Stimulated activated CD4-positive, alpha-beta T cell treated with anti-CD3 and anti-CD28 coated beads, TNF-alpha, amount 100 ng/mL, for 1 hour (primary cell): ENCODE measurements at places on chromosomes 1 and 21.

DNA sequence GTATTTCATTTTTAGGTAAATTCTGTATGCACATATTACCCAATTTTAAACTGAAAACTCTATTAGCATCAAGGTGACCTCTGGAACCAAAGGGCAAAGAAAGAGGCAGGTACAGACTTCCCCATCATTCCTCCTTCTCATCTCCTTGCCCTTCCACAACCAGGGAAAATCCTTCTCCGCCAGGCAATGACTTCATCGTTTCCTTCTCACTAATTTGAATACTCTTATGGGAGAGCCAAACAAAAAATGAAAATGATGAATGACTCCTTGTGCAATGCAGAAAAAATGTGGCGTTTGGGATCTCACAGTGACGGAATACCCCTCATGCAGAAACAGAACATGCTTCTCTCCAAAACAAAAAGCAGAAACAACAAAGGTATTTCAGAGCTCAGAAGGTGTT, 83.7 kb downstream of the HLCS start:
- DNase-seq: no peak

GRCh38 chr1:7432900-7433380, 338.2 kb upstream of the VAMP3 start:
- DNase-seq: no peak

DNA sequence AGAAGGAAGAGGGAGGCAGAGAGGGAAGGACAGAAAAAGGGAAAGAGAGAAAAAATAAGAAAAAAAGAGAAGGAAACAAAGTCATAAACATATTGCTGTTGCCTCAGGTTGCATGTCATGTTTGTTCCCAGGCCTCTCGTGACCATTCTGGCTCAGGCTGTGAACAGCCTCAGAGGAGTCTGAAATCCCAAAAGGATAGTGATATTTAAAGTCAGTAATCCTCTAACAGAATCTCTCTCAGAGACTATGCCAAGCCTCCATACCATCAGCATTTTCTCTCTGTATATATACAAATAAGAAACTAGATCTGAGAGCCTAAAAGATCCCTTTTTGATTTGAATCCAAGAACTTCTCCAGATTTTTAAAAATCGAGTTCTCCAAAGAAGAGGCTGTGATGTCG, 35.2 kb downstream of the GORAB start:
- DNase-seq: no peak

DNA sequence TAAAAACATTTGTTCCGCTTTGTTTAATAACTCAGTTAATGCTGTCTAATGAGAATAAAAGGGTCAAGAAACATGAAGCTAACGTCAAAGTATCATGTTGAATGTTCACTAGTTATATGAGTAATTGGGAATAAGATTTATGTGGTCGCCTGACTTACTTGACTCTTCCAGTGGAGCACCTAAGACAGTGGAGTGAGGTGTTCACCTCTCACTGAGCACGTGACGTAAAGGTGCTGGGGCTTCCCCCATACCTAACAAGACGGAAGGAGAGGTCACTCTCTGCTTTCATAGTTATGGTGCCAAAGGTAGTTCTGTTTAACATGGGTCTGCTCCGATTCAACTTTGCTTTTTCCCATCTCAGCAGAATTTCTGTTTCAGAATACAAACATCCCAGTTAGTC, 686 bp downstream of the KMO start:
- DNase-seq: no peak

DNA sequence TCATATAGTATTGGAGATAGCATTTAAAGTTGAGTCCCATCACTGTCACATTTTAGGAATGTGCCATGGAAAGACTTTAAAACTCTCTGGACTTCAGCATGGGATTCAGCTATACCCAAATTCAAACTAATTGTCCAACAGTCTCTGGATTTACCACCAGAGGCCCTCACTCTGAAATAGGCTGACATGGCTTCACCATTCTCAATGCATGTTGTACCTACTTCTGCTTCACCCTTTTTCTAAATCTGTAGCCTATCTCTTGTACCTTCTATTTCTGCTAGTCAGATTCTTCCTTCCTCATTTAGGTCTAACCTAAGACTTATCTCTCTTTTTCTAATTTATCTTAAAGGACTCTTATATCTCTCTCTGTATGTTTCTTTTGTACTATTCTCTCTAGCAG, 512.7 kb upstream of the ZRANB2 start:
- DNase-seq: no peak

- DNase-seq: no peak
These were observed 33.3 kb downstream of the OSBPL9 start for GRCh38 chr1:51650198-51650597.

DNA sequence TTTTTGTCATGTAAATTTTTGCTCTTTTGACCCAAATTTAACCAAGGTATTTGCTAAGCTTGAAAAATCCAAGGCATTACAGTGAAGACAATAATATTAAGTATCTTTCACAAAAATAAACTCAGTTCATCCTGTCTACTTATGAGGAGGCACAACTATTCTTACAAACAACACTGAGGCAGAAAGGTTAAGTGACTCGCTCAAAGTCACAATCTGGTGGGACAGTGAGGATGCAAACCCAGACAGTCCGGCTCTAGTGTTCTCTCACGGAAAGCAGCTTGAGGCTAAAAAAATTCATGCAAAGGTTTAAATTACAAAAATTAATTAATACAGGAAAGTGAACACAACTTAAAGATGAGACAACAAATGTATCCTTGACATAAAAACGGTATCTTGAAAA, 125.3 kb downstream of the SIPA1L2 start:
- DNase-seq: no peak
